ENCODE measurements at places on chromosomes 12 and 14.
A peak's percentile ranks its signal among the peaks of the same experiment; 100 is the strongest.

DNA sequence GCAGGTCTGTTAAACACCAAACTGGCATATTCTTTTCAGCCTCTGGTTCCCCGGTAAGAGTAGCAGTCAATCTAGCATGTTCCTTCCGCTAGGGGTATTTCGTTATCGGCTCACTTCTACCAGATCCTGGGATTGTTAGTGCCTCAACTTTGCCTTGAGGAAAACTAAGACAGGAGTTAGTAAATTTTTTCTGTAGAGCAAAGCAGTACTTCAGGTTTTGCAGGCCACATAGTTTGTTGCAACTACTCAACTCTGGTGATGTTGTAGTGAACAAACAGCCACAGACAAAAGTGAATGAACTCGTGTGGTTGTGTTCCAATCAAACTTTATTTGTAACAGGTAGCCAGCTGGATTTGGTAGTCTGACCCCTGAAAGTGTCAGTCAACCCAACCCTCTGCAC, 6.3 kb upstream of the CDH24 start:
- no peak for DNase-seq

DNA sequence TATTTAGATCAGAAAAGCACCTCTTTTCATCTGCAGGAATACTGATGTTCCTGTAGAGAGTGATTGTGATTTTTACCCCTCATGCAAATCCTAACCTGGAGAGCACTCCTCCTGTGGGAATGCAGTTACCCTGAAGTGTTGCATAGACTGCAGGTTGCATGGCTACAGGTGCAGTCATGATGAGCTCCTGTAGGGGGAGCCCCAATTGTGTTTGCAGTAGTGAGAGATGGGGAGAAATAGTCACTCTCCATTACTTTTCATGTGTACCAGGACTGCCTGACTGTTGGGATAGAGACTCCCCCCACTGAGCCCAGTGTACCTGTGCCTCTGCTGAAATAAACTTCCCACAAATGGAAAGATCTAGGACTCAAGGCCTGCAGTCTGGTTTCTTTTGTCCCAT, 1086.5 kb downstream of the SLC6A15 start:
- no peak for DNase-seq

DNA sequence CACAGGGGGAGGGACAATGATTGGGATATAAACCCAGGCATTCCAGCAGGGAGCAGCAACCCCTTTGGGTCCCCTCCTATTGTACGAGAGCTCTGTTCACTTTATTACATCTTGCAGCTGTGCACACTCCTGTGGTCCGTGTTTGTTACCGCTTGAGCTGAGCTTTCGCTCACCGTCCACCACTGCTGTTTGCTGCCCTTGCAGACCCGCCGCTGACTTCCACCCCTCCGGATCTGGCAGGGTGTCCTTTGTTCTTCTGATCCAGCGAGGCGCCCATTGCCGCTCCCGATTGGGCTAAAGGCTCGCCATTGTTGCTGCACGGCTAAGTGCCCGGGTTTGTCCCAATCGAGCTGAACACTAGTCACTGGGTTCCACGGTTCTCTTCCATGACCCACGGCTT, 64.1 kb downstream of the E2F7 start:
- no peak for DNase-seq

DNA sequence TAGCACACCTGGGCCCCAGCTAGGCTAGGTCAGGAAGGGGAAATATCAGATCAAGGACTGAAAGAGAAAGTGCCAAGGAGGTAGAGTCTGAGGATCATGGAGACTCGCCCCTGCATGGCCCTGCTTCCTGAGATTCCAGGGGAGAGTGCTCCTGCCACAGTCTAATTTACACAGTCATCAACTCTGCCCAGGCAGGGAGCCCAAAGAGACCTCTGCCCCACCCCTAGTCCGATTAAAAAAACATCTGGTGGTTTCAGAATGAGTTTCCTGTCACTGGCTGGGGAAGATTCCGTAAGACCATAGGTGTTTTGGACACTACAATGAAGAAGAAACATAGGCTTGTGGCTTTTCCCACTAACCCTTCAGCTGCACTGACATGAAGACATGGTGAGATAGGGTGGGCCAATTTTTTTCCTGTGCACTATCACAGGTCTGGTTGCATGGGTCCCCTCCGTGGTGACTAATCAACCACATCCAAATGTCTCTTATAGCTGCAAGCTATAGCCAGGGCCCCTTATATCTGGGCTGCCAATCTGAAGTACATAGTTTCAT, 31.5 kb upstream of the GZMB start:
- DNase-seq: no peak

DNA sequence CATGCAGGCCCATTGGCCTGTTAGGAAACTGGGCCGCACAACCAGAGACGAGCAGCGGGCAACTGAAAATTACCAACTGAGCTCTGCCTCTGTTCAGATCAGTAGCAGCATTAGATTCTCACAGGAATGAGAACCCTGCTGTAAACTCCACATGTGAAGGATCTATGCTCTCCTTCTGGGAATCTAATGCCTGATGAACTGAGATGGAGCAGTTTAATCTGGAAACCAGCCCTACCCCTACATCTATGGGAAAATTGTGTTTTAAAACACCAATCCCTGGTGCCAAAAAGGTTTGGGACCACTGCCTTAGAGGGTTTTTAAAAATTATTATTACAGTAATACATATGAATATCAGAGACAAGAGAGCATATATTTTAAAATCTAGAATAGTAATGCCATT, 1144.5 kb downstream of the FSCB start:
- no peak for DNase-seq

DNA sequence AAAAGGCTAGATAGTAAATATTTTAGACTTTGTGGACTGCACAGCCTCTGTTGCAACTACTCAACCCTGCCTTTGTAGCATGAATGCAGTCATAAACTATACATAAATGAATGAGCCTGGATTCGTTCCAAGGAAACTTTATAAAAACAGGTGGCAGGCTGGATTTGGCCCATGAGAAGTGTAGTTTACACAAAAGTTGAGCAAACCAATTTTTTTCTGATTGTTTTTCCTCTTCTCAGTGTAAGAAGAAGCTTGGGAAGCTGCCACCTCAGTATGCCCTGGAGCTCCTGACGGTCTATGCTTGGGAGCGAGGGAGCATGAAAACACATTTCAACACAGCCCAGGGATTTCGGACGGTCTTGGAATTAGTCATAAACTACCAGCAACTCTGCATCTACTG, 9.5 kb downstream of the OAS1 start:
- DNase-seq: no peak

DNA sequence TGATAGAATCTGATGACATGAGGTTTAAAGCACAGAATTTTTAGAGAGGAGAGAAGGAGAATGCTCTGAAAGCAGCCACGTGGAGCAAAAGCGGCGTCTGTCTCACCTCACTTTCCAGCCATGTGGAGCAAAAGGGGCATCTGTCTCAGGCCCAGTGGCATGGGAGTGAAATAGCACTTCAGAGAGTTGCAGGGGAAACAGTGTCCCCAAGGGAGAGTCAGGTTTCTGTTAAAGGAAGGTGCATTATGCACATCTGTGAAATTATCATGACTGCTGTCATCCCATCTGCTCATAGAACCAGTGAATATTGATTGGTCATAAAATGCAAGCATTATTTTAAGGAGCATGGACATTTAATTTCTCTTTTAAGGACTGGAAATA, 124.0 kb downstream of the BICD1 start:
- DNase-seq: no peak

- DNase-seq: no peak
These were observed 557.0 kb downstream of the VRK1 start for GRCh38 chr14:97354119-97354722.

DNA sequence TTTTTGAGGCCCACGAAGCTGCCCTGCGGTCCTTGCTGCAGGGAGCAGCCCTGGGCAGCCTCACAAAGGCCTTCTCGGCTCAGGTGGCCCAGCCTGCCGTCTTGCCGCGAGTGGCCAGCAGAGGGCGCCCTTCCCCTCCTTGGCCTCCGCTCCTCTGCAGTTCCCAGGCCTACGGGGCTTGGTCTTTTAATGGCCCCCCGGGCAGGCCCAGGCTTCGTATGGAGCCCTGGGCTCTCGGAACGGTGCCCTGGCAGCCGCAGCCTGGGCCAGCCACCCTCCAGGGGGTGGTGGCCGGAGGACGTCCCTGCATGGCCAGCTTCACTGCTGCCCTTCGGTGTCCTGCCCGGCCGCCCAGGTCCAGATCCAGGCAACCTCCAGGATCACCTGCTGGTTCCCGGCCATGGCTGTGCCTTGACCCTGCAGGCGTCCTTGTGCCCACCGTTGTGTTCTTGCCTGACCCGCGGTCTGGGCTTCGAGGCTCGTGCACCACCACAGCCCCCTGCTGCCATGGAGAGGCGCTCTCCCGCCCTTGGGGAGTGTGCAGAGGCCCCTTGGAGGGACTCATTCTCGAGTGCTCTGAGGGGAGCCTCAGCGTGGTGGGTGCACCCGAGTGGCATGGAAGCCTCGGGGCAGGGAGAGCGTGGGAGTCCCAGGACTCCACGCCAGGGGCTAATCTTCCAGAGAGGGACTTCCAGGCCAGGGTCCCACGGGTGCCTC, 9.4 kb downstream of the ASPG start:
- peak; percentile 46 for DNase-seq

GRCh38 chr14:103014466-103015228, 42.7 kb downstream of the CDC42BPB start:
- DNase-seq: no peak

DNA sequence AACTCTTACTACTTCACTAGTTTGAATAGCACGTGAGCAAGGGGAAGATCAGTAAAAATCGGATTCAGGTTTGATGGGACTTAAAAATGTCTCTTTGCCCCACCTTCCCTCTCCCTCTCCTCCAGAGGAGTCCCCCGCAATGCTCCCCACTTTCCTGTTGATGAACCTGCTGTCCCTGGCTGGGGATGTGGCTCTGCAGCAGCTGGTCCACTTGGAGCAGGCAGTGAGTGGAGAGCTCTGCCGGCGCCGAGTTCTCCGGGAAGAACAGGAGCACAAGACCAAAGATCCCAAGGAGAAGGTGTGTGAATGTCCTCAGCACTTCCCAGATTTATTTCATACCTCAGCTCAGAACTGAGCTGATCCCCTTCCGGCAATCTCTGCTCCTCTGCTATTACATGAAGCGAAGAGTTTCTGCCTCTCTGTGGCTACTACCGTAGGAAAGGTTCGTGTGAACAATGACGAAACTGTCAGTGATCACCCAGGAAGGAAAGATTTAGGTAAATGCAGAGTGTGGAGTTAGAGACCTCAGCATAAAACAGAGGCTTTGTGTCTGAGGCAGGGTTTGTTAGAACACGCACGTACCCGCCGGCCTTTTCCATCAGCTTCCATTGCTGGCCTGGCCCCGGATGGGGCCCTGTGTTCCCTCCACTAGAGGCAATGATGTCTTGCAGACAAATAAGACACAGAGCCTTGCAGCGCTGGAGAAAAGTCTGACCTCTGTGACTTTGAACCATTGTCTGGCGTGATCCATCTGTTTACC, 7.4 kb upstream of the GAPDH start:
- no peak for DNase-seq

DNA sequence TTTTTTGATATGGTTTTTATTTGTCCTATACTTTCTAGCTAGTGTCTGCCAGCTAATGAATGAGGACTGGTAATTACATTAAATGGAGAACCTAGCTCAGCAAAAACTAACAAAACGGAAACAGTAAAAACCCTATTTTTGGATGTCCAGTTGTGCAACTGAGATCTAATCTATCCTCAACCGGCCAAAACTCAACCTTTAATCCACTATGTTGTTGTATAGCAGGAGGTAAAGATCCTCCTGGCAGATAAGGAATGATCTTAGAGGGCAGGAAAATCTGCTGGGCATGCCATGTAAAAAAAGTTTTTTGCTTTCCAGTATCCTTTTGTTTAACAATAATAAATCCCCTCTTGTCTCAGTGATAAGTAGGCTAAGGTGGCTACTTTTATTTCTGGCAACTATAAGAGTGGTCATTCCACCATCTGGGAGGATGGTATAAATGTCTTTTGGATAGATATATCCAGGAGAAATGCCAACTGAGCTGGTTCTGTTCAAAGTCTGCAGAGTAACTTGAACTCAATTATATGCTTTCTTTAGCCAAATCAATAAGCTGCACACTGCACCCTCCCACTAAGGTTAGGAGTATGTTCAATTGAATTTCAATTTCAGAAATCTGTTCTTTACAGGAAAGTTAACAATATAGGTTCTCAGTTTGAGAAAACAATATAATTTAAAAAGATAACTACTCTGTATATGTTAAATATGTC, 40.1 kb downstream of the WASHC3 start:
- DNase-seq: no peak

GRCh38 chr12:76186131-76186906, 101.8 kb upstream of the NAP1L1 start:
- DNase-seq: no peak

DNA sequence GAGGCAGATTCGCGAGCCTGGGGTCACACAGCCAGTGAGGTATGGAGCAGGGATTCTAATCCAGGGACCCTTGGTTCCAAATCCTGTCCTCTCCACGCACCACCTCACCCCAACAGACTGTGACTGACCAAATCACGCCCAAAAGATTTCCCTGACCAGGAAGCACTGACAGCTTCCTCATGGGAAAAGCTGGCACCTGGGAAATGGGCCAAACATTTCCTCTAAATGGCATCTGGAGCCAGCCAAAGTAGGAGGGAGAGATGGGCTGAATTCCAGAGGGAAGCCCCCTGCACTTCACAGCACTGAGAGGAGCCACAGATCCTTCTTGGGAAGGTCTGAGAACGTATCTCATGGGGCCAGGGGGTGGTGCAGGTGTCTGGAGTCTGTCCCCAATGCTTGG, 28.8 kb downstream of the CCDC92 start:
- no peak for DNase-seq

GRCh38 chr12:14693116-14693515, 3.3 kb downstream of the GUCY2C start:
- no peak for DNase-seq

DNA sequence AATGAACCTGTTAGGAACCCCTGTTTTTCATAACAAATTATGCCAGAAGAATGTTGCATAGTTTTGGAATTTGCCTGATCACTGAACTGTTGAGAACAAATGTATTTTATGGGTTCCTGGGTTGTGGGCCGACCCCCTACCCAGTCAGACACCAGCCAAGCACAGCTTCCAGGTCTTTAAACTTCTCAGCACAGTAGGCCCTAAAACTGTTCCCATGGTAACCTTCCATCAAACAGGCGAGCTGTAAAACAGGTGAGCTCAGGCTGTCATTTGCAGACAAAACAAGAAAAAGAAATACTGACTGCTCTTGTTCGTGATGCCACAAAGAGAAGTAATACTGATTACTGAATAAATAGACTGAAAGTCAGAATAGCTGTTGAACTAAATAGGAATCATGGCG, 147.0 kb downstream of the PTPRO start:
- DNase-seq: no peak

GRCh38 chr12:113461666-113462065, 10.0 kb downstream of the LHX5 start:
- no peak for DNase-seq

GRCh38 chr12:22687361-22688076, 62.5 kb downstream of the ETNK1 start:
- no peak for DNase-seq

- DNase-seq: peak; percentile 9
These were observed 74.3 kb upstream of the ARID2 start for GRCh38 chr12:45655186-45655585.

- DNase-seq: no peak
These were observed 165.8 kb downstream of the MON2 start for GRCh38 chr12:62632411-62632918.

GRCh38 chr12:102960766-102961465, 3.4 kb downstream of the ASCL1 start:
- DNase-seq: no peak
